Activated CD4-positive, alpha-beta T cell treated with anti-CD3 and anti-CD28 coated beads, Interleukin-2, amount 50 U/mL, for 24 hours (primary cell): ENCODE measurements at places on chromosomes 6 and 20.

DNA sequence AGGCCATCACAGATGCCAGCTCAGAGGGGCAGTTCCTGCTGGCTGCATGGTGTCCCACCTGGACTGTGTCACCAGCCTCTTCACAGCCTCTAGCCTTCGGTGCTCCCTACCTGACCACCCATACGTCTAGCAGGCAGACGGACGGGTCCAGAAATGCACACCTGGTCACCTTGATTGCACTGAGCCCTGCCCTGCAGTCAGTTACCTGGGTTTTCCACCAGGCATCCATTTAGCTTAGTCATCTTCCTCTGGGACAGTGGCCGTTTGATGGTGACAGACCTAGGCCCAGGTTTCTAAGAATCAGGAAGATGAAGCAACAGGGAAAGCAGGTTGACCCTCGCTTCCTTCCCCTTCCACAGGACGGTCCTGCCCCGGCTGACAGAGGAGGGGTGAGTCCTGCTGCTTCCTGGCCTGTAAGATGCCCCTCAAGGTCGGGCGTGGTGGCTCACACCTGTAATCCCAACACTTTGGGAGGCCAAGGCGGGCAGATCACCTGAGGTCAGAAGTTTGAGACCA lies 9.8 kb upstream of the BPI start:
- DNase-seq = no peak

DNA sequence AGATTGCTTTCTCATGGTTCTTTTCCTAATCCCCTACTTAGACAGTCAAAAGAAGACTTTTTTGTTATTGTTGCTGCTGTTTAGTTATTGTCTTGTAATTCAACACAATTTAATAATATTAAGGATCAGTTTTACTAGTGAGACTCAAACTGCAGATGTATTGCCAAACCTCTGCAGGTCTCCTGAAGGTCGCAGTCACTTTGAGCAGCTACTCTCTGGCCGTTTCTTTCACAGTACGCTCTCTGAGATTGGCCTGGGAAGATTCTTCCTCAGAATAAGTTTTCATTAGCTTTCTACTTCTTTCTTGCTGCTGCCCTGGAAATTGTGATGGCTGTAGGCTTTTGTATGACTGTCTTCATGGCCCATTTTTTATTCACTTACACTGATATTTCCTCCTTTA lies 930.8 kb downstream of the QKI start:
- no peak for DNase-seq

- DNase-seq = peak; percentile 39
Measured at GRCh38 chr6:11353921-11354389, 121.5 kb upstream of the NEDD9 start.

DNA sequence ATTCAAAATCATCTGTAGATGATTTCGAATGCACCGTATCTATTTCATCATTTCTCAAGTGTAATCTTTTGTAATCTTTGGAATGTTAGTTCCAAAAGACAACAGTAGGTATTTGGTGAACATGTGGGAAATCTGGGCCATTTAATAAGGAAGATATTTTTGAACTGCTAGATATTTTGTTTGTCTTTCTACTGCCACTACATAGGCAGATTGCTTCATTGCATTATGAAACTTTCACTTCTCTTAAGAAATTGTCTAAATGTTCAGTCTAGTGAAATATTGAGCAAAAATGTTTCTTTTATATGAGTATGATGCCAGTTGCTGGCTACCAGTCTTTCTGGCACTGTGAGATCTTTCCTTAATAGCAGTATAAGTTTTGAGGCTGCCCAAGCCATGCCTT lies 527.8 kb upstream of the RNF217 start:
- no peak for DNase-seq

DNA sequence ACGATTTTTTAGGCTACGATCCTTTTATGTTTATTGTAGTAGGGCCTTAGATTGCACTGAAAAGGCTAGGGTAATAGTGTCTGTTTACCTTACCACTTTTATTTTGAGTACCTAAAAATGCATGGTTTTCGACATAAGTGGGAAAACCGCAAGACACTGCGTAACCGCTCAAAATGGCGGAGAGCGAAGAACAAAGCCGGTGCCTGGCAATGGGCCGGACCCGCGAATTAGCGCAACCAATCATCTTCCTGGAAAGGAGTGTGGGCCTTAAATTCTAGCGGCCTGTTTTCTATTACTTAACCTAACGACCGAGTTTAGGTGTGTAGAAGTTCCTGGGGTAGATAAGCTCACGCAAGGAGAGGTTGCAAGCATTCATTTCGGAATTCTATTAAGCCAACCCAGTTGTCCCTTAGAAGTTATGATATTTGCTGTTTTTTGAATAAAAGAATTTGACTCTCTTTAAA lies 118.0 kb downstream of the HFE start:
- no peak for DNase-seq

- no peak for DNase-seq
Measured at GRCh38 chr6:154993710-154994109, 1.4 kb upstream of the TIAM2 start.

GRCh38 chr6:129133770-129134192 lies 250.8 kb downstream of the LAMA2 start:
- no peak for DNase-seq

- no peak for DNase-seq
Measured at GRCh38 chr6:75272145-75272840, 12.3 kb downstream of the TMEM30A start.

DNA sequence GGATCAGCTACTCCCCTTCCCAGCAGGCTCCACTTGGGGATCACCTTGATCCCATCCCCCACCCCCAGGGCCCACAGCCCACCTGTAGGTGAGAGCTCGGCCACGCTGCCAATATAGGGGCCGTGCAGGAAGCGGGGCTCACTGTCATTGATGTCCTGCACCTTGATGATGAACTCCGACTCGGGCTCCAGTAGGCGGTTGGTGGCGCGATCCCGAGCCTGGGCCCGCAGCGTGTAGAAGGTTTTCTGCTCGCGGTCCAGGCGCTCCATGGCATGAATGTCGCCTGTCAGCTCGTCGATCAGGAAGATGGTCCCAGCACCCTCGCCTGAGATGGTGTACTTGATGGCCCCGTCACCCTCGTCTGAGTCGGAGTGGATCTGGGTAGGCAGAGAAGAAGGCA lies 67.4 kb downstream of the CDH22 start:
- no peak for DNase-seq
